ENCODE measurements at places on chromosomes 13 and 19.

DNA sequence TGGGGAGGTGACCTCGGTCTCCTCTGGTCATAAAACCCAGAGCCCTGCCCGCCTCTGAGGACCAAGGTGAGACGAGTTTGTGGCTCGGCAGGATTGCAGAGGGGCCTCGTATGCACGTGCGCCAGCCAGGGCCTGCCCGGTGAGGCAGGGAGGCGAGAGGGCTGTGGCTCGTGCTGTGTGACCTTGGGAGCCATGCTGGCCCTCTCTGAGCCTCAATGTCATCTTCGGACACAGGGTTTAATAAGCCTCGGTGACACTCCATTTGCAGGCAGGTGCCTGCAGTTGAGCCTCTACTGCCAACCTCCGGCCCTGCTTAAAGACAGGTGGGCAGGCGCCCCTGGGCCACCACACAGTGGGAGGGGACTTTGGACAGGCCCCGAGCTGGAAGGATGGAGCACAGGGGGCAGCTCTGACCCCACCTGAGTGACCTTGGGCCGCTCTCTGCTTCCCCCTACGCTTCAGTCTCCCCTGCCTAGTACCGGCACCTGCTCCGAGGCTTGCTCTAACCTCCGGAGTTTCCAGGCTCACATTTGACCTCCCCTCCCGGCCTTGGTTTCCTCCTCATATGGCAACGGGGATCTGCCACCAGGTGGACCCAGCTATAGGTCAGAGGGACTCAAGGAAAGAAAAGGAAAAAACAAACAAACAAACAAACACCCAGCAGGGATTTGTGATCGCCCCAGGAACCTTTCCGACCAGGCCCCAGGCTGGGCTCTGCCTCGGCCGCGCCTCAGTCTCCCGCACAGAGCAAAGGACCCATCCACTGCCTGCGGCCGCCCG is 3.1 kb downstream of the ZBTB7A start:
- no peak for DNase-seq

DNA sequence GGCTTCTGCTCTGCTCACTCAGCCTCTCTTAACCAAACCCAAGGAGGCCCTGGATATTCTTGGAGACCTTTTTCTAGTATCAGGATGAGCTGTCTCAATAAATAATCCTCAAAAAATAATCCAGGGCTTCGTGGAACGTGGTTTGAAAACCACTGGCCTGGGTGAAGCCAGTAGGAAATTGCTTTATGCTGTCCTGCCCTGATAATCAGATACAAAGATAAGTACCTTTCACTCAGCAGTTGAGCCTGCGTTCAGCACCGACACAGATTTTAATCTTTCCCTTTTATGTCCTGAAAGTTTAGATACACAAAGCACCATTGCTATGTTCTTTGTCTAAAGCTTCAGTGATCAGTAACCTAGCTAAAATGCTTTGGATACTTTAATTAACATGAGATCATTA is 460.0 kb downstream of the RFC3 start:
- no peak for DNase-seq

DNA sequence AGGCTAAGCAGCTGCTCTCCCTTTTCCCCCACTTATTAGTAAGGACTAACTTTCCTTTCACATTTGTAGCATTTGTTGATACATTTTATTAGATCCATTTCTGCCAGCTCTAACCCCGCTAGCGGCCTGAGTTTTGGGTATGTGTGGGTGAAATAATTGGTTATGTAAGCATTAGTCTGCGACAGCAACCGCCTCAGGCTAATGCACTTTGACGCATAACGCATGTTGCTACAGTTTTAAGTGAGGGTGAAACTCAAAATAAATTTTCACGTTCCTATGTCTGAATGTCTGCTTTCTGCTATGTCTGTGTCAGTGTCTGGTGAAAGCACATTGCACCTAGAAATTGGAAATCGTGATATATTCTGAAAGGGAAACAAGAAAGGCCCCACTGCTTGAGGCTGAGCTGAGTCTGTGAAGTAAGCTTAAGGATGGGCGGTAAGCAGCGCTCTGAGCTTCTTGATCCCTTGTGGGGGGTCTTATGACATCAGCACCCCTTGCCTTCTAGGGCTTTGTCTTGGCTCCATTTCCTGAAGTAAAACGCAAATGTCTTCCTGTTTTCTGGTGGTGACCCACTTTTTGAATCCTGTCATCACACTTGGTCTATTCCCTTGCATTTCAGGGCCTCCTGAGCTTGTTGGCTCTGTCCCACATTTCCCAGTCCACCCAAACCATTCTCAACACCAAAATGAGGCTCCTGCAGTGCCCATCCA is 648.3 kb upstream of the ARGLU1 start:
- no peak for DNase-seq

- DNase-seq: no peak
Measured at GRCh38 chr19:3262362-3262761, 37.9 kb downstream of the CELF5 start.

DNA sequence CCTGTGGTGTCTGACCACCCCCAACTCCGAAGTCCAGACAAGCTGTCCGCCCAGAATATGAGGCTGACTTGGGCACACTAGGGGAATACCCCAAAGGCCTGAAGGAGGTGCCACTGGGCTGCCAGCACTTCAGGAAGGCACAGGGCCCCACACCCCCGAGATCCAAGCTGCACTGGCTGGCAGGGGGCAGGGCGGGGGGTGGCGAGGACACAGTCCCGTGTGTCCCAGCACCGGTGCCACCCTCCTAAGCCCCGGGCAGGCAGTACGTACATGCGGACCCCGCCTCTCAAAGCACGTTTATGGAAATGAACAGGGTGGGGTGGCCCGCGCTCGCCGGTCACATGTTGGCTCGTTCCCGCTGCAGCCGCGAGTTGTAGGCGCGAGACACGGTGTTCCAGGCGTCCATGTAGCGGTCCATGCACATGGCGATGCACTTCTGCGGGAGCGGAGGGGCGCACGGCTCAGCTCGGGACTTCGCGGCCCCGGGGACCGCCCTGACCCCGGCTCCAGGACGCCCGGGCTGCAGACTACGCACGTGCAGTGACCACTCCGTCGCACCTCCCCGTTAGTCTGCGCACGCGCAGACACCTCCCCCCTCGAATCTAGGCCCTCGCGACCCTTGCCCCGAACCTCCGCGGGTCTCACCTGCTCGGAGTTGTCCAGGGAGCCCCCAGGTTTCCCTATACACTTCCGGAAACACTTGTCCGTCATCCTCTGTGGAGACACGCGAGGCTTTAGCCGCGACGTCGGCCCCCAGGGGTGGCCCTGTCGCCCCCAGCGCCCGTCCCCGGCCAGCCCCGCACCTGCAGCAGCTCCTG is 566 bp downstream of the TIMM13 start:
- no peak for DNase-seq

GRCh38 chr13:89965252-89965651 is 1382.2 kb upstream of the MIR17HG start:
- no peak for DNase-seq

- no peak for DNase-seq
Measured at GRCh38 chr13:101893021-101893420, 440.5 kb downstream of the ITGBL1 start.

- no peak for DNase-seq
Measured at GRCh38 chr13:99501848-99502301, 603 bp downstream of the TM9SF2 start.

Measured in NCI-H1417 treated with DMSO at 0.1 percent for 48 hours (cell line).